Kidney tubule cell (primary cell): ENCODE measurements at places on chromosomes 11 and 22.

GRCh38 chr11:62671236-62671607 lies 251 bp upstream of the UQCC3 start:
- DNase-seq = no peak

- peak; percentile 24 for DNase-seq
These were observed 33.2 kb upstream of the ZBTB16 start for GRCh38 chr11:114026355-114026754.

DNA sequence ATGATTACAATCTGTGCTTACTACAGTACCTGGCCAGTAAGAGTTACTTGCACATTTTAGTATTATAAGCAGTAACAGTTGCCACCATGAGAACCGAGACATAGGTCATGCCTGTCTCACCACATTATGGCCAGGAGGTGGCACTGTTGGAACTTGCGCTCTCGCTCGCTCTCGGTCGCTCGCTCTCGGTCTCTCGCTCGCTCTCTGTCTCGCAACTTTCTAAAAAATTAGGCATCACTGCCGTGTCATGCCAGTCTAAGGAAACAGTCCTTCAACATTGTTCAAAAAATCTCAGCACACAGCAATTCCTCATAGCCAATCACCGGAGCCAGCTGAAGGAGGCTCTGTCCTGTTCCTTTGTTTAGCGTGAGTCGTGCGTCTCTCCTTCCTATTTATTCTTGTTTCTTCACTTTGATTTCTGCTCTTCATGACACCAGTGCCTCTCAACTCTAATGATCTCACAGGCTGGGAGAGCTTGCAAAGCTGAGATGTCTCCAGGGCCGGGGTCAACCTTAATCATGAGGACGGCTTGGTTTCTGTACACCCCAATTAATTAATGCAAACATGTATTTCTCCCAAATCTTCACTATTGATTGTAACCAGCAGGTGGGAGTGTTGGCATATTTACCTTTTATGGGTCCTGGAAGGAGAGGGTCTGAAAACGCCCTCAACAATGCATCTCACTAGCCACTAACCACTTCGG lies 6.3 kb upstream of the ADAMTS8 start:
- peak; percentile 81 for DNase-seq

GRCh38 chr11:57568330-57568766 lies 876 bp upstream of the UBE2L6 start:
- DNase-seq = peak; percentile 76

GRCh38 chr11:121587182-121587581 lies 134.4 kb upstream of the SORL1-AS1 start:
- DNase-seq = no peak

DNA sequence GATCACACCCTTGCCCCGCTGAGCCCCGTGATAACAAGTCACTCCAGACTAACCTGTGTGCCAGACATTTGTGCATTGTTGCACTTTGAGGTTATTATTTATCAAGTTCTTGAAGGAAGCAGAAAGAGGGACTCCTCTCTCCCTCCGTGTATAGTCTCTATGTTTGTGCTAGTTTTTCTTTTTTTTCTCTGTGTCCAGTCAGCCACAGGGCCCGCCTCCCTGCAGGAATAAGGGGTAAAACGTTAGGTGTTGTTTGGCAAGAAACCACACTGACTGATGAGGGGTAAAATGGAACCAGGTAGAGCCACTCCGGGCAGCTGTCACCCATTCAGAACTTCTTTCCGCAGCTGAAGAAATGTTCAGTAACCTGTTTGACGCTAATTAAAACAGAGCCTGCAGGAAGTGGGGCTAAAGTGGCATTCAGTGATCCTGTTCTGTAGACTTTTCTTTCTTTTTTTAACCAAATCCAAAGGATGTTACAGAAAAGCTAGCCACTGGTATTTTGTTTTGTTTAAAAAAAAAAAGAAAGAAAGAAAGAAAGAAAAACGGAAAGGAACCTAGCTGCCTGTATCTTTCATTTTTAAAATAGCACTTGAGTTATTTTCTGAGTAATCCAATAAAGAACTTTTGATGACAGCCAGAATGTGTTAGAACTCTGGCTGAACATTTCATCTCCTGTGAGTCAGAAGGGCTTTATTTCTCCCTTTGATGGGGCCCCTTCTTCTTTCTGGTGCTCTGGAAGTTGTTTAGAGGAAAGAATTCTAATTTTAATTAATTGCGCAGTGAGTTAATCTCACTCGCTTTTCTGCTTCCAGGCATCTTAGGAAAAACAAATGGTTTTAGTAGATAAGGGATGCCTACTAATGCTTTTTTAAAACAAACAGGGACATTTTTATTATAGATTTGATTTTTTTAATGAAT lies 58.2 kb downstream of the COMMD9 start:
- DNase-seq = no peak

DNA sequence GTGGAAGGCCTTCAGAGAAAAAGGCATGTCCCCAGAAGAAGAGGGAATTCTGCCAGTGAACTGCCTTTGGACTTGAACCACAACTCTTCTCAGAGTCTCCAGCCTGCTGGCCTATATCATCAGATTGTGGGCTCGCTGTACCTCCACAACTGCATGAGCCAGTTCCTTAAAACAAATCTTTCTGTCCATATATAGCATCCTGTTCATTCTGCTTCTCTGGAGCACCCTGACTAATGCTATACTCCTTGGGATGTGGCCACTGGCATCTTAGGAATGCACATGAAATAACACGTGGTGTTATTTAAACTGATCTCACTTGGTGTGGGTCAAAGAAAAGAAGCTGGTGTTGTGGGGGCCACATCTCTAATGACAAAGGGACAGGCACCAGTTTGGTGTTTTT lies 58.3 kb upstream of the VSTM5 start:
- peak; percentile 94 for DNase-seq

DNA sequence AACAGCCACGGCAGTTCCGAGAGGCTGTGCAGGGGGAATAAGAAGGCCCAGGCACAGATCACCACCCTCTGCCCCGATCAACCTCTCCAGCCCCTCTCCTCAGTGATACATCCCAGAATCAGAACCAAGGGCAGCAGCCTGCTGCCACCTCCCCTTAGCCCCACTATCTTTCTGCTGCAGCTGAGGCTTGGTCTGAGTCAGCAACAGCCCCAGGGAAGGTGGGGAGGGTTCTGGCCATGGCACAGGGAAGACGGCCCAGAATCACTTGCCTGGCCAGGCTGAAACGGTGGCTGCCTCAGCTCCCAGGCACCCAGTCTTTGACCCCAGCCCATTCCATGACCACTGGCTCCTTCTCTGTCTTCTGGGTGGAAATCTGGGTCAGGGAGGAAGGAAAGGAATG lies 2.3 kb downstream of the CHID1 start:
- DNase-seq = no peak

DNA sequence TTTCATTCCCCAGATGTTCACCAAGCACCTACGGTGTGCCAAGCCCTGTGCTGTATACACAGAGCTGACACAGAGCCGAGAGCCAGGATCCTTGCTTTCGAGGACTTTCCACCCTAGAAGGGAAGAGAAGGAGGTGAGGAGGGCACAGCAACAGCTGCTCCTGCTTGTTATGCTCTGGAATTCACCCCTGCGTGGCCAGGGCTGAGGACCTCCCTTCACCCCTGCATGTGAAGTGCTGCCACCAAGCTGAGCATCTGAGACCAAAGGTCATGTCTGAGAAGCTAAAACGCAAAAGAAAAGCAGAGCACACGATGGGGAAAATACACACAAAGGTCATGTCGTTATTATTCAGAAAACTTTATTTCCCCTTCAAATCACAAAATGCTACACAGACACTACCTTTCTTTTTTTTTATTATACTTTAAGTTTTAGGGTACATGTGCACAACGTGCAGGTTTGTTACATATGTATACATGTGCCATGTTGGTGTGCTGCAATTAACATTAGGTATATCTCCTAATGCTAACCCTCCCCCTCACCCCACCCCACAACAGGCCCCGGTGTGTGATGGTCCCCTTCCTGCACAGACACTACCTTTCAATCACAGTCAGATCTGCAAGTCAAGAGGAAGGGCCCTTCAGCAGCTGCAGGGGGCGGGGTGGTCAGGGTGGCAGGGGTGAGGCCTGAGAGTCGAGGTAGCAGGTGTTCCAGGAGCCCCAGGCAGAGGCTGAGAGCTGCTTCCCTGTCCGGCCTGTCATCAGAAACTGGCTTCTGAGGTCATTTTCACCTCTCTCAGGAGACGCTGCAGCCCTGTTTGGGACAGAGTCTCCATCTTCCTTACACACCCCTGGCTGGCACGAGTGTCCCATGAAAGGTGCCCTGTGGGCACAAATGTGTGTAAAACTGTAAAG lies 40.1 kb upstream of the PRR5 start:
- DNase-seq = no peak

DNA sequence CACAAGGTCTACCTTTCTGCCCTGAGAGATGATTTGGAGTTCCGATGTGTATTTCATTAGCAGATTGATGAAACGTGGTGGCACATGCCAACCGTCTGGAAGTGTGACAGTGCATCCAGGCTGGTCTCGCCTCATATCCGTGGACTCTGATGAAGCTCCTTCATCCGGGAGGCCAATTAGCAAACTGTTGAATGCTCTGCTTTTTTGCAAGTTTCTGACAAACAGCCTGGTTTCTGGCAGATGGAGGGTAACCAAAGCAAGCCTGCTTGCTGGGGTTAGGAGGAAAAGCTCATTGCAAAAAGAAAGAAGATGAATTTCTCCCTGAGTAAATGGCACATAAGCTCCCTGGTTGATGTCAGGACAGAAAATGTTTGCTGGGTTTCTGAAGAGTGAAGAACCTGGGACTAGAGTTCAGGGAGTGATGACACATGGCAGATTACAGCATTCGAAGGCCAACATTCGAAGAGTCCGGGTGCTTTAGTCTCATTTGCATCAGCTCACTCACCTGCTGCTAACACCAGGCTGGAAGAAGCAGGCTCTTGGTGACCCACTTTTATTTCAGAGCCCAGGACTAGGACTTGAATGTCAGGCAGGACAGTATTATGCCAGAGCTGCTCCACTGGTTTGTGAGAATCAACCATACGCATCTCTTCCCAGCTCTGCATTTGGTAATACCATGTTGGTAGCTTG lies 135.9 kb upstream of the TTC12 start:
- no peak for DNase-seq

DNA sequence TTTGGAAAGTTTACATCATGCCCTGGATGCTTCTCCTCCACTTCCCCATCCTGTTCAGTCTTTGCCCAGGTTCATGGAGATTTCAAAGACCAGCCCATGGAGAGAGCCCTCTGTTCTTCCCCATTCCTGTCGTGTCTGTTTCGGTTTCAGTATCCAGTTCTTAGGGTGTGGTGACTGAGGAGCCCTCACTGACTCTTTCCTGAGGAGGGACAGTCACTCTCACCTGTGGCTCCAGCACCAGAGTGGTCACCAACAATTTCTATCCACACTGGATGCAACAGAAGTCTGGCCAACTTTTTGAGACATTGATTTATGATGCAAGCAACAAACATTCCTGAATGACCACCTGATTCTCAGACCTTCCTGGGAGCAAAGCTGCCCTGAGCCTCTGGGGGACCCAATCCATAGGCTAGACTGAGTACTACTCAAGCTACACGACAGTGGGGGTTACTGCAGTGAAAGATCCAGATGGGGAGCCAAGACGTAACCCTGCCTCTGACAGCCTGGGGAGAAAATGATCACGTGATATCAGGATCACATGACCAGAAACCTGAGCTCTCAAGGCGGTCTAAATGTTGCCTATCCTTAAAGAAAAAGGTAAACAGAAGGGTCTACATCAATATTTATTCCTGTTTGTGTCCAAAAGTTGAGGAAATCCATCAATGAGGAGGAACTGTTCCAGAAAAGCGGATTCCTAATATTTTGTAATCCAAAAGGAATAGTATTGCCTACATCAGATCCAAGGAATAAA lies 76.2 kb upstream of the VPREB1 start:
- DNase-seq = peak; percentile 37

DNA sequence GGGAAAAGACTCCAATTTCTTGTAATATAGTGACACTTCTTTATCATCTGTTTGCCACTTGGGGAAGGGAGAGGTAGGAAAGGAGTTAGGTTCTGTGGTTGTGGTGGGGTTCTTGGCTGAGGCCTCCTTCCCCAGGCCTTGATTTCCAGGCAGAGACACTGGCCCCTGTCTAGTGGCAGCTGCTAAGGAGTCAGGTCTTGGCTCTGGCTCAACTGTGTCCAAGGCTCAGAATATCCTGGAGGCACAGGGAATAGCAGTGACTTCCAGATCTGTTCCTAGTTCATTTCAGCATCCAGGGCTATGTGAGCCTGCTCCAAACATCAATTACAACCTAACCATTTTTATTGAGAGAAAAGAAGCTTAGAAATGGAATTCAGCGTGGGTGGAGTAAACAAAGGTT lies 29.5 kb downstream of the PPFIBP2 start:
- DNase-seq = no peak

DNA sequence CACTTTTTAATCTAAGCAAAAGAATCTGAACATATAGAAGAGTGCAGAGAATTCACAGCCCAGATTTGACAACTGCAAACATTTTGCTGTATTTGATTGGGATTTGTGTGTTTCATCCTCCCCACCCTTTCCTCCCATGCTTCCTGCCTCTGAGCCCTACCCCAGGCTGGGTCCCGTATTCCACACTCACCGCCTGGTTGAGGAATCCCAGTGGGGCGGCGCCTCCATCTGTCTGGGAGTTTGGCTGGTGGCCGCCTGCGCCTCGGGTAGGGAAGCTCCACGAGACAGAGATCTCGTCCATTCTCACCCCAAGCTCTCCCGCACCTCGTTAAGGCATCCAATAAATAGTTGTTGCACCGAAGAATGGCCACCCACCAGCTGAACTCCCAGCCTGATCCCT lies 105.9 kb upstream of the SLC22A12 start:
- no peak for DNase-seq

DNA sequence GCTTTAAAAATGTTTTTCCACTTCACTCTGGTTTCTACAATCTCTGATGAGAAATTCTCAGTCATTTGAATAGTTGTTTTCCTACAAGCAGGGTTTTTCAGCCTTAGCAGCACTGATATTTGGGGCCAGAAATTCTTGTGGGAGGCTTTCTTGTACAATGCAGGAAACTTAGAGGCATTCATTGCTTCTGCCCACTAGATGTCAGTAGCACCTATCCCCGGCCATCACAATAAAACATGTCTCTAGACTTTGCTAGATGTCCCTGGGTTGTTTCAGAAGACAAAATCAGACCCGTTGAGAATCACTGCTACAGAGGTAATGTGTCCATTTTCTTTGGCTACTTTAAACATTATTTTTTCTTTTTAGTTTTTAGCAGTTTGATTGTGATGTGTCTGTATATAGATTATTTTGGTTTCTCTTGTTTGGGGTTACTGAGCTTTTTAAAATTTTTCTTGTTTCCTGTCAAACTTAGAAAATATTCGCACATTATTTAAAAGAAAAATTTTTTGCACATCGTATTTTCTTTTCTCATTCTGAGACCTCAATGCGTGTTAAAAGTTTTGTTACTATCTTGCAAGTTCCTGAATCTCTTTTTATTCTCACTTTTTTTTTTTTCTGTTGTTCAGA lies 60.8 kb upstream of the CCDC179 start:
- DNase-seq = peak; percentile 58
